ENCODE measurements at places on chromosomes 7 and 10.

GRCh38 chr10:70541736-70542564 lies 60.6 kb downstream of the PRF1 start:
- H3K27ac ChIP-seq, result no peak overlapping the region
- no peaks in the 10 kb centered on the region for H3K27me3 ChIP-seq
- H3K4me1 ChIP-seq, result no peaks in the 10 kb centered on the region
- no peak overlapping the region for H3K4me3 ChIP-seq

GRCh38 chr10:85542936-85543730 lies 823.5 kb downstream of the GRID1 start:
- H3K4me3 ChIP-seq, result no peak overlapping the region
- H3K4me1 ChIP-seq, result no peaks in the 10 kb centered on the region
- H3K36me3 ChIP-seq, result no peaks in the 10 kb centered on the region
- H3K27me3 ChIP-seq, result peaks cover 49% of the 10 kb centered on the region
- DNase-seq, result no peak
- no peak overlapping the region for H3K27ac ChIP-seq

GRCh38 chr7:151735186-151735850 lies 141.6 kb downstream of the PRKAG2 start:
- peaks cover 4% of the 10 kb centered on the region for H3K36me3 ChIP-seq
- no peak overlapping the region for H3K27ac ChIP-seq
- no peak overlapping the region for H3K4me3 ChIP-seq

DNA sequence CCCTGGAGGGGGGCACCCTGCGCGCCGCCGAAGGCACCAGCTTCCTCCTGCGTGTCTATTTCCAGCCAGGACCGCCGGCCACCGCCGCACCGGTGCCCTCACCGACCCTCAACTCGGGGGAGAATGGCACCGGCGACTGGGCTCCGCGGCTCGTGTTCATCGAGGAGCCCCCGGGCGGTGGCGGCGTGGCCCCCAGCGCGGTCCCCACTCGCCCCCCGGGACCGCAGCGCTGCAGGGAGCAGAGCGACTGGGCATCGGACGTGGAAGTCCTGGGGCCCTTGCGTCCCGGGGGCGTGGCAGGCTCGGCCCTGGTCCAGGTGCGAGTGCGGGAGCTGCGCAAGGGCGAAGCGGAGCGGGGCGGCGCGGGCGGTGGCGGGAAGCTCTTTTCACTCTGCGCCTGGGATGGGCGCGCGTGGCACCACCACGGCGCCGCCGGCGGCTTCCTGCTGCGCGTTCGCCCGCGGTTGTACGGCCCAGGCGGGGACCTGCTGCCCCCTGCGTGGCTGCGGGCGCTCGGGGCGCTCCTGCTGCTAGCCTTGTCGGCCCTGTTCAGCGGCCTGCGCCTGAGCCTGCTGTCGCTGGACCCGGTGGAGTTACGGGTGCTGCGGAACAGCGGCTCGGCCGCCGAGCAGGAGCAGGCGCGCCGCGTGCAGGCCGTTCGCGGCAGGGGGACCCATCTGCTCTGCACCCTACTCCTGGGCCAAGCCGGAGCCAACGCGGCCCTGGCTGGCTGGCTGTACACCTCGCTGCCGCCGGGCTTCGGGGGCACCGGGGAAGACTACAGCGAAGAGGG lies 594 bp downstream of the CNNM1 start:
- no peak overlapping the region for H3K27ac ChIP-seq
- peaks cover 11% of the 10 kb centered on the region for H3K4me1 ChIP-seq
- no peaks in the 10 kb centered on the region for H3K36me3 ChIP-seq
- no peak for DNase-seq
- peaks cover 30% of the 10 kb centered on the region for H3K27me3 ChIP-seq

DNA sequence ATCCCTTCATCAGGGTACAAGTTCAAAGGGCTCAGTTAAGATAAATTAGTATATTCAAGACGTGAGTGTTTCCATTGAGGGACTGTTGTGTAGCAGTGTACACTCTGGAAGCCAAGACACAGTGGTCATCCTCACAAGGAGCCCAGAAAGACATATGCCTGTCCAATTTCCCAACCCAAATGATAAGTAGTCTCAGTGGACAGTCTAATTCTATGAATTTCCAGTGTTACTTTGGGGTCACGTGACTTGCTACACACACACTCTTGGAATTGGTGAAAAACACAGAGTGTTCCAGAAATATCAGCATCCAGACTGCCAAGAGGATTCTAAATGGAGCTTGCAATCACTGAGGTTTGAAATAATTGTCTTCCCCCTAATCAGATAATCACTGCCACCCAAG lies 365.1 kb downstream of the WDR11 start:
- DNase-seq, result no peak
- no peak overlapping the region for H3K27ac ChIP-seq
- H3K36me3 ChIP-seq, result no peaks in the 10 kb centered on the region
- no peaks in the 10 kb centered on the region for H3K27me3 ChIP-seq
- no peak overlapping the region for H3K4me3 ChIP-seq

GRCh38 chr7:20778063-20778721 lies 8.5 kb downstream of the SP8 start:
- H3K27ac ChIP-seq, result no peak overlapping the region
- H3K4me1 ChIP-seq, result peaks cover 15% of the 10 kb centered on the region
- peaks cover 60% of the 10 kb centered on the region for H3K27me3 ChIP-seq

DNA sequence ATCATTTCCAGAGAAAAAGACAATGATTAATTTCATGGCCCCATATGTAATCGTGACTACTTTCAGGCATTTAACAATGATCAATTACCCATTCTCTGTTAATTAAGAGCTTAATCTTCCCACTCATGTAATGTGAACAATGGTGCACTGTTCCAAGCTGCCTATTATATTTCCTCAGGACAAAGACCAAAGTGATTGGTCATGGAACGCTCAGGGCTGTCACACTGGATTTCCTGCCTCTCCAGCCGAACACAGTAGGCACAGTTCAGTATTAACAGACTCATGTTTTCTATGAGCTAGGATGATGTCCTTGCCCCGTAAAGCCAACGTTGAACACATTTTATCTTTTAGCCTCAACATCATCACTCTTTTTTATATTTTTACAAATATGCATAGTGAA lies 142.7 kb upstream of the FZD8 start:
- DNase-seq, result no peak
- H3K4me3 ChIP-seq, result no peak overlapping the region
- peaks cover 7% of the 10 kb centered on the region for H3K27me3 ChIP-seq
- H3K36me3 ChIP-seq, result no peaks in the 10 kb centered on the region

GRCh38 chr10:112546474-112546873 lies 99.5 kb downstream of the VTI1A start:
- no peaks in the 10 kb centered on the region for H3K27me3 ChIP-seq
- H3K4me3 ChIP-seq, result no peak overlapping the region

DNA sequence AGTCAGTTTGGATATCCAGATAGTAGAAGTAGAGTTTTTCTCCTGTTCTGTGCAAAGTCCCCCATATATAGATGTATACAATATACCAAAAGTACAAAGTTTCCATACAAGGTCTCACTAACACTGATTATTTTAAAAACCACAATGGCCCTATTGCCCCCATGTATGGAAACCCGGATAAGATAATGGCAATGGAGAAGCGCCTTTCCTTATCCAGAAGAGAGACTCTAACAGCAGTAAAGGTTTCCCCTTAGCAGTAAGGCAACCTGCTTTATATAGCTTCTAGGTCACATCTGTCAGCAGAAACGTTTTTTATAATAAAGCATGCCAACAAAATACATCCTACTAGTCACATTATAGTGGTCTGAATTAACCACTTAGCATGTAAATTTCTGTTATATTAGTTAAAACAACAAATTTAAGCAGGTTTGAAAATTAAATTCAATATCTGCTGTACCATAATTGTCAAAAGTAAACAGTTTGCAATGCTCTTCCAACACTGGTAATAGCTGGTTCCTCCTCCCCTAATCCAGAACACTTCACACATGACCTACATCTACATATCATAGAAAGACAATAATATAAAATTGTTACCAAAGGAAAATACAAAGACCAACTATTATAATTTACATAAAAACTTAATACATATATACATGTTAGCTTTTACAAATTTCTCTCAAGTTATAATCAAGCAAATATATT lies 22.4 kb downstream of the USP6NL start:
- peaks cover 11% of the 10 kb centered on the region for H3K4me1 ChIP-seq
- no peak overlapping the region for H3K4me3 ChIP-seq
- no peak for DNase-seq
- no peaks in the 10 kb centered on the region for H3K27me3 ChIP-seq

DNA sequence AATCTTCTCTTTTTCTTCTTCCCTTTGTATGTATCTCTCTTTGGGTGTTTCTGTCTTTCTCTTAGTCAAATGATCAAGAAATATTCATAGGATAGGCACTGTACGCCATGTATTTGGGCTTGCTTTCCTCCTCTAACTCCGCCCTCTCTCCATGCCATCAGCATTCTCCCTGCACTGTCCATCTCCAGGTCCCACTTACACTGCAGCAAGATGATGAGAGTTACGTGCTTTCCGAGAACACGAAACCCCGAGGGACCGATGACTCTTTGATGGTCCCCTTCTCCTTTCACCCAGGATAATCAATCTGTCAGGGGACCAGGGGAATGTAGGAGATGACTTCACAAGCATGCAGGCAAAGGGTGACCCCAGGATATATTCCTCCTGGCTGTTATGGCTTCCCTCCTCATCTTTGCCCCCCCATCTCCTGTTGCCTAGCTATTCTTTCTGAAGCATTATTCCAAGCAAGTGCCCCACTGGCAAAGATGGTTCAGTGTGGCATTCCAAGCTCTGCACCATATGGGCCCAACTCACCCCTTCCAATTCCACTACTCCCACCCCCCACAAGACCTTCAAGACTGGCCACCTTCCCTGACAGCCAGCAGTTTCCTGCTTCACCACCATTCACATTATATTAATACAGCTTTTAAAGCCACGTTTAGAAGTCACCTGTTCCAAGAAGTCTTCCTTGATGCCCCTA lies 40.0 kb downstream of the HIF1AN start:
- H3K36me3 ChIP-seq, result no peaks in the 10 kb centered on the region
- H3K27me3 ChIP-seq, result peaks cover 42% of the 10 kb centered on the region
- DNase-seq, result no peak
- peaks cover 2% of the 10 kb centered on the region for H3K4me1 ChIP-seq
- no peak overlapping the region for H3K4me3 ChIP-seq

DNA sequence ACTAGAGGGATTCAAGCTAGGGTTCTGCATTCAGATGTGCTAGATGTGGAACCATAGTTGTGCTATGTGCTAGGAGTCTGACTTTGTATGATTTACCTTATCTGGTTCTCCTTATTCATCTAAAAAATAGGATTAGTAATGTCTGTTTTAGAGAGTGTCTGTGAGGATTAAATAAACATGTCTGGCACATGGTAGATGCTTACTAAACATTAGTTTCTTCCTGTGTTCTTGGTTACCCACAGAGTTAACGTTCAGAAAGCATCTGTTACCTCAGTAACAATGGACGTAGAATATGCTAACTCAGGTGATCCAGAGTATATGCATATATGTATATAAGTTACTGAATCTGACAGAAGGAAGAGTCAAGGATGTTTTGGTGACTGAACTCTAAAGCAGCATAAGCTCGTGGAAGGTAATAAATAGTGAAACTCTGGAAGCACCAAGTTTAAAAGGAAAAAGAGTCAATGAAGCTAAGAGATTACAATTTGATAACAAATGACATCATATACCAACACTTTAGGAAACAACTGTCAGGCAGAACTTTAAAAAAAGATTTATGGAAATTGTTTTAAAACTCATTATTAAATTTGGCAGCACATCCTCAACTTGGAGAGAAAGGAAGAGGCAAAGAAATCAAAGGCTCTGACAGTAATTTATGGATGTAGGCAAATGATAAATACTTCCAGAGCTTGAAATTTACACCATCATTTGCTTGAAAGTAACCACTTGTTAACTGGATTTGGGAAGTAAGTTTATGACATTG lies 127.0 kb downstream of the CCNY start:
- H3K27ac ChIP-seq, result peak overlapping the region; percentile 83
- H3K4me3 ChIP-seq, result peak overlapping the region; percentile 72
- peaks cover 25% of the 10 kb centered on the region for H3K4me1 ChIP-seq
- no peaks in the 10 kb centered on the region for H3K27me3 ChIP-seq
- H3K36me3 ChIP-seq, result no peaks in the 10 kb centered on the region
- no peak for DNase-seq

- H3K36me3 ChIP-seq, result no peaks in the 10 kb centered on the region
- H3K4me1 ChIP-seq, result no peaks in the 10 kb centered on the region
These were observed 6.9 kb upstream of the LAMB1 start for GRCh38 chr7:108009873-108010272.

DNA sequence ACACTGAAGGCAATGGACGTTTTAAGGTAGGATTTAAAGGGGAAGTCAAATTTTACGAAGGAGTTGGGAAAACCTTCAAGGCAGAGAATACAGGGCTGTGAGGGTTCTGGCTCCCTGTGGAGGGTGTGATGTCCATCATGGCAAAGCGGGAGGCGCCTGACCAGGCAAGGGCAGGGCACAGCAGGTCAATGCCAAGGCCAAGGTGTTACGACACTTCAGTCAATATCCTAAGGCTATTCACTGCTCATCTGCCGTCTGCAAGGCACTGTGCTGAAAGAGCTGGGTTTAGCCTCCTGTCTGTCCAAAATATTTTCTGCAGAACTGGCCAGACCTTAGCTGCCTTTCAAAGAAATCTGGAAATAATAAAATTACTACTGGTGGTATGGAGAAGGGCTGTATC lies 297.9 kb upstream of the MGMT start:
- H3K27me3 ChIP-seq, result peaks cover 1% of the 10 kb centered on the region
- no peak overlapping the region for H3K27ac ChIP-seq
- DNase-seq, result no peak
- no peak overlapping the region for H3K4me3 ChIP-seq
- peaks cover 9% of the 10 kb centered on the region for H3K4me1 ChIP-seq

GRCh38 chr10:96641396-96642295 lies 54.8 kb upstream of the TM9SF3 start:
- no peaks in the 10 kb centered on the region for H3K36me3 ChIP-seq
- DNase-seq, result no peak
- peaks cover 1% of the 10 kb centered on the region for H3K4me1 ChIP-seq
- H3K27ac ChIP-seq, result peak overlapping the region; percentile 66

DNA sequence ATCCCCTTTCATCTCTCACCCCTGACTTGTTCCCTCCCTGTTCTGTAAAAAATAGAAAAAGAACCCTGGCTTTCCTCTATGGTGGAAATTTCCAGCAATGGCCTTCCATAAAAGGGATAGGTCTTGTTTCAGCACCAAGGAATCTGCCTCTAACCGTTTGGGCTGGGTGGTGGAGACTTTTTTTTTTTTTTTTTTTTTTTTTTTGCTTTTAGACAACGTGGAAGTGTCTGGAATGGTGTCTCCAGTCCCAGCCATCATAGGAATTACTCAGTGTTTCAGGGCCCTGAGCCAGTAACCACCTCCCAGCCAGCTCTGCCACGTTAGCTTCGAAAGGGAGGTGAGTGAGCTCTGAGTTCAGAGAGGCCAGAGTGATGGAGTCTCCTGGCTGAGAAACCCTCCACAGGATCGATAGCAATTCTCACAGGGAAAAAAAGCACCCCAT lies 97.3 kb upstream of the COL1A2 start:
- no peak for DNase-seq
- peaks cover 6% of the 10 kb centered on the region for H3K27me3 ChIP-seq
- no peaks in the 10 kb centered on the region for H3K36me3 ChIP-seq

GRCh38 chr7:50962281-50962883 lies 179.7 kb upstream of the GRB10 start:
- no peaks in the 10 kb centered on the region for H3K36me3 ChIP-seq
- no peak overlapping the region for H3K4me3 ChIP-seq
- no peak for DNase-seq
- H3K4me1 ChIP-seq, result no peaks in the 10 kb centered on the region
- peaks cover 6% of the 10 kb centered on the region for H3K27me3 ChIP-seq
- H3K27ac ChIP-seq, result no peak overlapping the region

GRCh38 chr7:249989-250388 lies 40.0 kb upstream of the FOXL3 start:
- H3K27me3 ChIP-seq, result peaks cover under 1% of the 10 kb centered on the region
- H3K4me3 ChIP-seq, result no peak overlapping the region
- H3K36me3 ChIP-seq, result no peaks in the 10 kb centered on the region
- no peak overlapping the region for H3K27ac ChIP-seq

GRCh38 chr7:33601884-33602283 lies 303.5 kb upstream of the BMPER start:
- no peak overlapping the region for H3K4me3 ChIP-seq
- no peak for DNase-seq
- H3K27me3 ChIP-seq, result no peaks in the 10 kb centered on the region
- H3K36me3 ChIP-seq, result peaks cover 20% of the 10 kb centered on the region
- H3K4me1 ChIP-seq, result peaks cover 4% of the 10 kb centered on the region

Measured in naive thymus-derived CD8-positive, alpha-beta T cell (primary cell).